Activated effector memory CD4-positive, alpha-beta T cell treated with Interleukin-2 at 50 U/mL for 16 hours (primary cell): ENCODE measurements at places on chromosomes 12 and 14.

DNA sequence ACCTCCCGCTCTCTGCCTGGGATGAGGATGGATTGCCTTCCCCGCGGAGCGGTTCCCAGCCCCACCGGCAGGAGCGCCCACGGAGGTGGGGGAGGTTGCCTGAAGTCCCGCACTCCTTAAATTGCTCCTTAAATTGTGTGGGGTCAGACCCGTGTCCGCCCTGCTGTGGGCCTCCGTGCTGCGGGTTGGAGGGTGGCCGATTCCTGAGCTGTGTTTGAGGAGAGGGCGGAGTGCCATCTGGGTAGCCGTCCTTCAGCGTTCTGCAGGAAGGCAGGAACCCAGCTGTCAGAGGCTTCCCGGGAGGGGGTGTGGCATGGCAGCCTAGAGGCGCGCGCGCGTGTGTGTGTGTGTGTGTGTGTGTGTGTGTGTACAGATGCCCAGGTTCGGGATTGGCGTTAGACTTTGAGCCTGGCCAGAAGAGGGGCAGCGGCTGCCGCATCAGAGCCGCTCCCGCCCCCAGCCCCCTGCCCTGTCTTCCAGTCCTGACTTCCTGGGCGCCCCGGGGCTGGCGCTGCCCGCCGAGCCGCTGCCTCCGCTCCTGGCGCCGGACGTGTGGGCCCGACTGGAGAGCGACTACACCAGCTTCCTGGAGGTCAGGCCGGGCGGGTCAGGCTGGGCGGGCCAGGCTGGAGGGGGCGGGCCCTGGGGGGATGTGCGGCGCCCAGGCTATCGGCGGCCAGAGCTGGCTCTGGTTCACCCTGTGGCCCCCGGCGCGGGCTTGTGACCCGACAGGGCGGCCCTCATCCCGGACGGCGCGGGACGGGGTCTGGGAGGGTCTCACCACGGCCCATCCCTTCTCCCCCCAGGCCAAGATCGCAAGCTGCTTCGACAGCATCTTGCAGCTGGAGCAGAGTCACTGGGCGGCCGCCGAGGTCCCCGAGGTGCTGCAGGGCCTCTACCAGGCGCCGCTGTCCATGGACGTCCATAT is 9.2 kb downstream of the EXOC3L4 start:
- DNase-seq = no peak

- no peak for DNase-seq
These were observed 36.6 kb downstream of the GPR135 start for GRCh38 chr14:59428581-59429012.

- DNase-seq = peak; percentile 19
These were observed 23.0 kb downstream of the TSHR start for GRCh38 chr14:80978403-80978802.

DNA sequence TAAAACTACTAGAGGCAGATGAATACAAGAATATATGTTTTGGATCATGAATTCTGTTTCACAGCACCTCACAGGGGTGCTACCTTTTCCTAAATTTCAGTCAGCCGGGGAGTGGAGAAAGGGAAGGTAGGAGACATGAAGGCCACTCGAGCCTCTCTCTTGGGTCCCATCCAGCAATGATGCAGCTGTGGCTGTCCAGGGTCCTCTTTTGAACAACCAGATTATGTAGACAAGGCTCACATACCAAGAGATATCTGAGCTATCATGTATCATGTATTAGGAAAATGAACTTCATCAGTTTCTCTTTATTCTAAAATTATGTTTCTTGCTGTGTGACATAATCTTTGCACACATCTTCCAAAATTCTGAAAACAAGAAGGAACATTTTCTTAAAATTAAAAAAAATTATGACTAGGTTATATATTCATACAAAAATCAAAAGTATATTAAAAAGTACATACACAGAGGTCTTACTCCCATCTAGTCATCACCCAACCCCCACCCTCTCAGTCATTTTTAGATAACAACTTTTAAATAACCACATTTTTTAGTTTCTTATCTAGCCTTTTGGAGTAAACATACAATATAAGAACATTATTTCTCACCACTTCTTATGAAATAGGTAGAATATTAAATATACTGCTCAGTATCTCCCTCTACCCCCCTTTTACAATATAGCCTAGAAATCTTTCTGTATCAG is 88.7 kb downstream of the ACADS start:
- no peak for DNase-seq

- DNase-seq = no peak
These were observed 8.4 kb downstream of the TRMT61A start for GRCh38 chr14:103537175-103537990.

DNA sequence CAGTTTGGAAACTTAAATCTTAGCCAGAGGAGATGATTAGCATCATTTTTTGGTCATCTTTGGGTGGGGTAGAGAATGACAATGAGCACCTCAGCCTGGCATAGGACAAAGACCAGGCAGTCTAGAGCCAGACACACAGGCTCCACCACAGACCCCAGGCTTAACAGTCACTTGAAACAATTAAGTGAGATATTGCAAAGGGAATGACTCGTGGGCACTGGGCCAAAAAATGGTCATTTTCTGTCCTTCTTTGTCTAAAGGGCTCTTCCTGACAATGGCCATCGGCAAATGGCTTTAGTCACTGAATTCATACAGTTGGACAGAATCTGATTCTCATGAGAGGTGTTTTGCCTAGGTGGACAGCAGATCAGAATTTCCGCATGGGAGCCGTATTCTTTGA is 78.0 kb upstream of the DICER1 start:
- DNase-seq = no peak

DNA sequence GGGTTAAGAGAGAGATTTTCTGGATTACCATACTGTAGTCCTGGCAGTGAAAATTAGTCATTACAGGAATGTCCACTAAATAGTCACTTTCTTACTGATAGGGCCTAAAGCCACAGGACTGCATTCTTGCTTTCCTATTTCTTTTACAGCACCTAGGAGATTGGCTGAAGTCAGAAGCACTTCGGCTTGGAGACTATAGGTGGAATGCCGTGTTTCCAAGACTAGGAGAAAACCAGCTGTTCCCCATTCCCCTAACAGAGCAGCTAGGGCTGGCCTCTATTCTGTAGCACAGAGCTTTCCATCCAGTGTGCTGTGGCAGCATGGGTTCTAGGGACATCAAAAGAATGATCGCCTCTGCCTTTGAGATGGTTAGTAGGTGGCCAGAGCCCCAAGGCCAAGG is 15.1 kb downstream of the PIGH start:
- no peak for DNase-seq

DNA sequence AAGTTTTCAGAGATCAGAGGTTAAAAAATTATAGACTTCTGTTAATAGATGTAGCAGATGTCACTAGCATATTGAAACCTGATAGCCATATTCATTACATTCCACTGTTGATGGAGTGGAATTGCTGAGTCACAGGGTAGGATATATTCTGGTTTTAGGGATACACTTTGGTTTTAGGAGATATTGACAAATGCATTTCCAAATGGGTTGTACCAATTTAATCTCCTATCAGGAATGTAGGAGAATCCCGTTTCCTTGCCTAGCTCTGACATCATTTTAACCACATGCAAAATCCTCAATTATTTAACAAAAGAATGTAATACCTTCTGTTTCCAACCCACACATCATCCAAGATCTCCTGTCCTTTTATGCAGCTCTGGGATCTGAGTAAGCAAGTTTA is 30.7 kb upstream of the ESR2 start:
- no peak for DNase-seq

DNA sequence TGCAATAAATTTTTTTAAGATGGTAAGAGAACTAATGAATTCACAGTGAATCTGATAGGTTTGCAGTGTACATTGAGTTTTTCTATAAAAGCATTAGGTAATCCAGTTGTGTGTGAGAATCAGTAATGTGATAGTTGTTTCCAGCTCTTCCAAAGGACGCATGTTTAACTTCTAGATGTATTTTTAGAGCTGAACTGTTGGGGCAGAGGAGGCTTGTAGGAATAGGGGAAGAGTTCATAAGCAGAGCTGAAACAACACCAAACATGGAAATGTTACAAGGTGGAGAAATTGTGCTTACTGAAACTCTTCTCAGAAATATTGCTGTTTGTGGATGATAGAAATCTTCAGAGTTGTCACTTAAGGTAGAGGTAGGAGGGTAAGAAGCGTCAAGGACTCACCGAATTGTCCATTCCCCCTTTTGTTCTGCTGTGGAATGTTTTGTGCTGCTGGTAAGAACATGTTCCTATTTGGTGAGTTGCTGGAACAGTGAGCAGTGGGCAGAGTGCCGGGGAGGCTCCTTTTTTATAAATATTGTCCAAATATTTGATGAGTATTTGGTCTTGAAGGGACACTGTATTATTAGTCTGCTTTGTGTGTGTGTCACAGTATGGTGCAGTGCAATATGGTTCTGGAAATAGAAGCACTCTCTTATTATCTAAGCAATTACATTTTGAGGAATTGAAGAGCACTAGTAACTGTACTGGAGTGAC is 76.7 kb downstream of the ANO6 start:
- DNase-seq = no peak

DNA sequence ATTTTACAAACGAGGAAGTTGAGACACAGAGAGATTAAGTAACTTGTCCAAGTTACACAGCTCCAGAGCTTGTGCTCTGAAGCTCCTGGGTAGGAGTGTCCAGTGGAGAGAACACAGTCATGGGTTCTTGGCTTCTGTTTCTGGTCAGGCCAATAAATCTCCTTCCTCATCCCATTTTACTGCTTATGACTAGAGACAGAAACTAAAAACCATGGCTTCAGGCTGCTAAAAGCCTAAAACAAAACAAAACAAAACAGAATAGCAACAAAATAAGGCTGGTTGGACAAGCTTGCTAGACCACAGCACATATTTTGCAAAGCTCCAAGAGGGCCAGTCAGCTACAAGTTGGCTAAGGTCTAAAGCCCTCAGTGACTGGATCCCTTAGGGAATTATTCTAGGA is 49.8 kb downstream of the PTGER2 start:
- DNase-seq = no peak

DNA sequence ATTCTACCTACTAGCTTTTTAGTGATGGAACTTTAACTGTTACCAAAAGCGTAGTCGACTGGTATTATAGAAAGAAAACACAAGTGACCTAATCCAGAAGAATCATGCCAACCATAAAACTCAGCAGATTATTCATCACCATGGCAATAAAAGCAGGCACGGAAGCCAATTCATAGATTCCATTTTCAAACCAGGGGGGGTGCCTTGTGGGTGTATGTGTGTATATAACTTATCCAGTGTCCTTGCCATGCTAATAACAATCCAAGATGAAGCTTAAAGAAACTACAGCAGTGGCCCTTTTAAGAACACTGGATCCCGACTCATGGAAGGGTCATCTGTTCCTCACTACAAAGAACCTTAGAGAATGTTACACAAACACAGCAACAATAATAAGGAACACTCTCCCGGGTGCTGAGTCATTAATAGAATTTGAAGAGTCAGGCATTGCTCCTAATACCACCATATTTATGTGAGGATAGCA is 61.0 kb downstream of the EPS8 start:
- no peak for DNase-seq

DNA sequence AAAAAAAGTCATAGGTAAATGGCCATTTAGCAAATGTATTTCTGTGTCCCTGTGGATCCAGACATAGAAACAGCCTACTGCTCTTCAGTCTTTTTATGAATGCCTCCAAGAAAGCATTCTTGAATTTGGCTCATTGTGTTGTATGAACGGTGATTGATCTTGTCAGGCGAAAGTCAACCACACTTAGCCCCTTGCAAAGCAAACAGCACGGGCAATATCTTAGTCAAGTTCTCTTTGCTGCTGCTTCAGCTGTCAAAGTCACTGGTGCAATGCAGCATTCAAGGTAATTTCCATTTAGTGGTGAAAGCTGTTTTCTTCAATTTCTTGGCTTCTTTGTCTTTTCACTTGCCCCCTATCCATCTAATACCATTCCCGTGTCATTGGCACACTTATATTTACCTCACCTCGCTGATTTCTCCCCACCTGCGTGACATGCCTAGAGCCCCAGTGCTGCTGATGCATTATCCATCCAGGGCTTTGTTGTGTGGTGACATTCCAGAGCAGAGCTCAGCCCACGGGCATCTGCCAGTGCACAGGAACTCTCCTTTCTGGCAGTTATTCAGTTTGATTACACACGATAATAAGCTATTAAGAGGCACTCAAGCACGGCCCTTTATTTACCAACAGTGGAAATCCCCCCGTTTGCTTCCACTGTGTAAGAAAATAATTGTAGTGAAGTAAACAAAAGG is 362.3 kb upstream of the NOVA1 start:
- DNase-seq = no peak

DNA sequence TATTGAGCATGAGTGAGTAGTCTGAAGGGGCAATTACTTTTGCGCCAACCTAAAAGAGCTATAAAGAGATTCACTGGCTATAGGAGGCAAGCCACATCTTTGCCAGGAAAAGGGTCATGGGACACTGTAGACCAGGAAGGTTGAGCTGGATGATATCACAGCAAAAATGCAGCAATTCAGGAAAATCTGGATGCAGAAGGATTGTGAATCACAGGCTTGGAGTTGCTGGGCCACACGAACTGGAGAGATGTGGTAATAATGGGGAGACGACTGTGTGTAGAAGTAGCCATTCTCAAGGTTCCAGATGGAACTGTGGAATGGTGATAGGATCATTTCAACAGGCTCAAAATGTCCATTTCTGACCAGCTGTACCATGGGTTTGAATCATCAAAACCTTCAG is 151.4 kb upstream of the DAAM1 start:
- DNase-seq = no peak

- DNase-seq = no peak
These were observed 136.4 kb downstream of the MDGA2 start for GRCh38 chr14:47539031-47539461.

- DNase-seq = no peak
These were observed 19.4 kb downstream of the TPH2 start for GRCh38 chr12:71958056-71958455.

- DNase-seq = no peak
These were observed 2.7 kb upstream of the RABGGTA start for GRCh38 chr14:24274101-24274543.

DNA sequence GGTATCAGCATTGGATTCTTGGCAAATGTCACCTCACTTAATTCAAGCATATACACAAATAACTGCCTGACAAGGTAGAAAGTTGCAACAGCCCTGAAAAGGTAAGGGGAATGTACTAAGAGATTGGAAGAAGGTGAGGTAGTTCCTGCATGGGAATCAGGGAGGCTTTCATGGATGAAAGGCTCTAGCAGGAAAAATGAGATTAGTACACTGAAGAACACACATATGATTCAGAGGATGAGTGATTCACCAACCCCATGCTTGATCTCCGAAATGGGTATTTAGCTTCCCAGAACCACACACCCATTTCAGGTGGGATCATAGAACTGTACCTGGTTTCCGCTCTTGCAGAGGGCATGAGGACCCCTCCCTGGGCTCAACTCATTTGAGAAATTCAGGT is 65.8 kb downstream of the PAH start:
- DNase-seq = no peak
